ENCODE measurements at places on chromosomes 7 and 10. TPM values are rescaled to one million over a fixed set of nuclear protein-coding genes. Genes with fewer than 3 reads are reported as not detected.

The TLX1 gene
- 11.7 TPM for polyA plus RNA-seq

GRCh38 chr10:94097656-94098055, 103.9 kb downstream of the PLCE1 start:
- DNase-seq, result no peak

- DNase-seq, result no peak
Measured at GRCh38 chr7:87310790-87311419, 34.6 kb upstream of the CROT start.

DNA sequence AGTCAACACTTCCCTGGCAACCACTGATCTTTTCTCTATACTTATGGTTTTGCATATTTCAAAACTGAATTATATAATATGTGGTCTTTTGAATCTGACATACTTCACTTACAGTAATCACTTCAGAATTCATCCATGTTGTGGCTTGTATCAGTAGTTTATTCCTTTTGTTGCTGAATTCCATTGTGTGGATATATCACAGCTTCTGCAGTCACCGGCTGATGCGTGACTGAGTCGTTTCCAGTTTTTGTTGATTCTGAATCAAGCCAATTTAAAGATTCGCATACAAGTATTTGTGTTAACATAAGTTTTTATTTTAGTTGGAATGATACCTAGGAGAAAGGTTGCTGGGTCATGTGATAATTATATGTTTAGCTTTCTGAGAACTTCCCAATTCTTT, 672.5 kb upstream of the ANKRD30A start:
- DNase-seq, result no peak

The TRIM50 gene
- polyA plus RNA-seq, result 0.26 TPM

The C10orf67 gene
- polyA plus RNA-seq, result 0.03 TPM

- DNase-seq, result no peak
Measured at GRCh38 chr7:135538376-135538775, 19.3 kb upstream of the NUP205 start.

DNA sequence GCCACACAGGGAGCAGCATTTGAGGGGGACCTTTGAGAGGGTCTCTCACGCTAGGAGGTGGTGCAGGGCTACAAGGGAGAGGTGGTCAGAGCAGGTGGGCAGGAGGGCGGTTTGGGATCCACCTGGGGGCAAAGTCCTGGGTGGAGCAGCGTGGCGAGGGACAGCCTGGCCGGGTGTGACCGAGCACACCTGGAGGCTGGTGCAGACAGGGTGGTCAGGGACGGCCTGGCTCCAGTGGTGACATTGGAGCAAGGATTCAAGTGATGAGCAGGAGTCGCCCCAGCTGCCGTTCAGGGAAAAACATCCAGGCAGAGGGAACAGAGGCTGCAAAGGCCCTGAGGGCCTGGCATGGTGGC, 36.0 kb downstream of the CLIP2 start:
- no peak for DNase-seq

The TMEM236 gene
- 0.22 TPM for polyA plus RNA-seq

DNA sequence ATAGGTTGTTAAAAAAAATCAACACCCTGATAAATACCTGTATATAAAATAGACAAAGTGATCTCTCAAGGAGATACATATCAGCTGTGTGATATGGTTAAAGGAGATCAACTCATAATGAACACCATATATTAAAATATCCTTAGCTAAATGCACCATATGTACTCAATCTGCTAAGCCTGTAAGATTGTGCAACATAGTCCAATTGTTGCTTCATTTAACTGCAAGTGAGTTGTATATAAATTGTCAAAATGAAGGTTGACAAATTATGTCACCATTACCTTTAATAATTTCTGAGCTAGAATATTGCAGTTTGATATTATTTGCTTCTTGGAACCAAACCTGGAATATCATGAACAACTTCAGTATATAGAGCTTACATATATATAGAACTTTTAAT, 283.7 kb downstream of the MALRD1 start:
- no peak for DNase-seq

The CALHM2 gene
- polyA plus RNA-seq, result 12.6 TPM

DNA sequence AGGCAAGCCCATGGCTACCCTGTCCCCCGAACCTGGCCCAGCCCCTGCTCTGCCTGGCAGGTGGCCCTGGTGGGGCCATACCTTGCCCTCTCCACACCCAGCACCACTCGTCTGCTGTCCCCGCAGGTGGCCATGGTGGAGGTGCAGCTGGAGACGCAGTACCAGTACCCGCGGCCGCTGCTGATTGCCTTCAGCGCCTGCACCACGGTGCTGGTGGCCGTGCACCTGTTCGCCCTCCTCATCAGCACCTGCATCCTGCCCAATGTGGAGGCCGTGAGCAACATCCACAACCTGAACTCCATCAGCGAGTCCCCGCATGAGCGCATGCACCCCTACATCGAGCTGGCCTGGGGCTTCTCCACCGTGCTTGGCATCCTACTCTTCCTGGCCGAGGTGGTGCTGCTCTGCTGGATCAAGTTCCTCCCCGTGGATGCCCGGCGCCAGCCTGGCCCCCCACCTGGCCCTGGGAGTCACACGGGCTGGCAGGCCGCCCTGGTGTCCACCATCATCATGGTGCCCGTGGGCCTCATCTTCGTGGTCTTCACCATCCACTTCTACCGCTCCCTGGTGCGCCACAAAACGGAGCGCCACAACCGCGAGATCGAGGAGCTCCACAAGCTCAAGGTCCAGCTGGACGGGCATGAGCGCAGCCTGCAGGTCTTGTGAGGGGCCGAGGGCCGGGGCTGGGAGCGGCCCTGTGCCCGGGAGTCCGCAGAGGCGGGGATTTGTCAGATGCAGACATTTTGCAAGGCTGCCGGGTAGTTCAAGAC, 13.2 kb downstream of the ORAI2 start:
- DNase-seq, result peak; percentile 81

GRCh38 chr7:100088621-100089457, at the start of gene COPS6:
Gene COPS6, plus strand, starts transcription at chr7:100088969. Its CDS starts 22 bp downstream, at chr7:100088991.
- DNase-seq, result peak; percentile 96

DNA sequence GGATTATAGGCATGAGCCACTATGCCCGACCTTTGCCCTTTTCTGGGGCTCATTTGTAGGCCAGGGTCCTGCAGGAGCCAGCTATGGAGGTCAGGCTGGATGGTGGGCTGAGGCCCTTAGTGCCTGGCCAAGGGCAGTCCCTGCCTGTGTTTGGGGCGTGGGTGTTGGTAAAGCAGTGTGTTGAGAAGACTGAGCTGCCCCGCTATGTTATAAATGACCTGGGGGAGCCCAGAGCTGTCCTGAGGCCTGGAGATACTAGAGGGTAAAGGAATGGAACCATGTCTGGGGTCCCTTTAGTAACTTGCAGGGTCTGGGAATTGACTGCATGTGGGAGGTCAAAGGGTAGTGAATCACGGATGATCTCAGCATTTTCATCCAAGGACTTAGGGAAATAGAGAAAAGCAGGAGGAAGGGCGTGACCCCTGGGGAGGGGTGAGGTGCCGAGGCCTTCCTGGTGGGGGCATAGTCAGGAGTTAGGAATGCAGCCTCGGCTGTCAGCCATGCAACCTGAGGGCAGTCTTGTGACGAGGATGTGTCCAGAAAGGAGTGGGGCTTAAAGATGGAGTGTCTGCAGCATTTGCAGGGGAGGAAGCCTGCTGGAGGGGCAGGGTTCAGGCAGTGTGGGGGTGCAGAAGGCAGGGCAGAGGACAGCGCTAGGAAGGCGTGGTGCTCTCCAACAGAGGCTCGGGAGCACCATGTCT, 31.5 kb downstream of the TMEM248 start:
- peak; percentile 55 for DNase-seq

GRCh38 chr7:11410656-11411644, 421.0 kb downstream of the THSD7A start:
- DNase-seq, result no peak

DNA sequence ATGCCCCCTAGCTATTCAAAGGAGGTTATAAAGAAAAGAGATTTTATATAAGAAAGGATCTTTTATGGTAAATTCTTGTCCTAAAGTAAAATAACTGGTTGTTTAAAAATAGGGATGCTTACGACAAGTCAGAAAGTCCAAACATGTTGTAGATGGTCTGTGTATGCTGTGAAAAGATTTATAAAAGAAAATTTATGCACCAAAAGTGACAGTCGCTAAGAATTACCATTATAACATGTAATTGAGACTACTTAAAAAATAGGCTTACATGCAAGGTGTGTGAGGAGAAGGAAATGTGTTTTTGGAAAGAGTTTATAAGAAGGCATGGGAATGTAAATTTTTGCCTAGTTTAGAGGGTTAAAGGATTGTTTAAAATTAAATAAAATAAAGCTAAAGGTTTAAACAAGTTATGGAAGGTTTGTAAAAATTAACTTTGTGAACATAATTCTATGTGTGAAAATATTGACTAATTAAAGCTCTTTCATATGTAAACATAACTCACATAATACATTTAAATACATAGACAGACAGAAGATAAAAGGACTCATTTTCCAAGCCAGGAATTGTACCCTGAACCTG, 118.5 kb downstream of the LYZL1 start:
- no peak for DNase-seq

The GPR37 gene
- polyA plus RNA-seq, result 0.13 TPM

- no peak for DNase-seq
Measured at GRCh38 chr10:13973742-13974141, 357.0 kb downstream of the FRMD4A start.

The CDNF gene
- polyA plus RNA-seq, result 1.5 TPM

The MKX gene
- 0.10 TPM for polyA plus RNA-seq

DNA sequence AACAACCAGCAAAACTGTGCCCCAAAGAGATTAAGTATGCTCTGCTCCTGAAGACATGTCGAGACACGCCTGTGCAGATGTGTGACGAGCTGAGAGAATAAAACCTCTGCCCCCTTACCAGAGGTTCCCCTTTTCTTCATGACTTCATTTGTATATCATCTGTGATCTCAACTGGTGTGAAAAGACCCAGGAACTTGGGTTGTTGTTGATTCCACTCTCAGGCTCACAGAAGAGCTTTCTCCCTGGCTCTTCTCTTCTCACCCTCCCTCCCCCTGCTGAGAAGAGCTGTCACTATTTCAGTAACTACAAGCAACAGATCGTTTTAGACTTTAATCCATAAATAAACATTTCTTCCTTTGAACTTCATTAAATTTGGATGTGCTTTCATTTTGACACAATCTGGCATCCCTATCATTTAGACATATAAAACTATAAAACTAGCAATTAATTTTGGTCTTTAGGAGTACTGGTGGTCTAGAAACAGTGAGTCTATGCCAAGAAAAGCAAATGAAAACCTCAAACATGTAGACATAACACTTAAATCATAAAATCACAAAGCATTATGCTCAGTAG, 179.3 kb upstream of the FZD8 start:
- no peak for DNase-seq

- DNase-seq, result no peak
Measured at GRCh38 chr7:18200266-18200665, 172.6 kb upstream of the PRPS1L1 start.

- no peak for DNase-seq
Measured at GRCh38 chr7:47435889-47436312, 146.0 kb downstream of the TNS3 start.

- DNase-seq, result no peak
Measured at GRCh38 chr10:11796474-11796873, 26.7 kb upstream of the PROSER2 start.

- peak; percentile 93 for DNase-seq
Measured at GRCh38 chr7:55571511-55572377, 558 bp downstream of the VOPP1 start.

- no peak for DNase-seq
Measured at GRCh38 chr10:70376436-70377378, 5.7 kb downstream of the LRRC20 start.

The TMEM130 gene
- polyA plus RNA-seq, result 0.11 TPM
